NCI-H2029 treated with DMSO at 0.1 percent for 48 hours (cell line): ENCODE measurements at places on chromosomes 5 and 9.

DNA sequence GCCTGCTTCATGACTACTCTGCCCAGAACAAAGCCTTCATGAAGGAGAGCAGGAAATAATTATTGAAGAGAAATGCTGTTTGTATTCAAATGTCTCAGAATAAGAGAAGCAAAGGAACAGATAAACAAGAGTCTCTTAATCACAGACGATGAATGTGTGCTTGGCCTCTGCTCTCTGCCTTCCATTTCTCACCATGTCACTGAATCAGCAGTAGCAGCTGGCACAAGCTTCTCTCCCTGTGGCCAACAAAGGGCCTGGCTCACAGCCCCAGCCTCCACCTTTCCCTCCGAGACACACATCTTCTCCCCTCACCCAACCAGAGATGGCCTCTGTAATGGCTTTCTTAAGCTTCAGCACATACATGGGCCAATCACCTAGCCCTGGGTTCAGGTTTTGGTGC is 128.1 kb upstream of the SLIT3 start:
- peak; percentile 13 for DNase-seq

DNA sequence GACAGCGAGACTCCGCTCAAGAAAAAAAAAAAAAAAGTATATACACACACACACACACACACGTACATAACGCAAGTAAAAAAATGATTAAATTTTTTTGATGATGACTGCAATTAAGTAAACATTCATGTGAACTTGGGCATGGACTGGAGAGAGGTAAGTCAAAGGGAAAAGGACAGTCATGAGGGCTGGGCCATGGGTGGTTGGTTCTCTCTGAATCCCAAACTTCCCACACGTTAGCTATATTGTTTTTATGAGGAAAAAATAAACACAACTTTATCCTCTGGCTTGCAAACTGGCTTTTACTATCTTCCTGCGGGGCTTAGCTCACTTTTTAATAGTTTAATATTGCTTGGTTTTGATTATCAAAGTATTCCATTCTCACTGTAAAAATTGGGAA is 53.7 kb downstream of the GOLM1 start:
- no peak for DNase-seq

- DNase-seq: peak; percentile 57
Measured at GRCh38 chr5:74040811-74041491, 415.0 kb downstream of the ARHGEF28 start.

DNA sequence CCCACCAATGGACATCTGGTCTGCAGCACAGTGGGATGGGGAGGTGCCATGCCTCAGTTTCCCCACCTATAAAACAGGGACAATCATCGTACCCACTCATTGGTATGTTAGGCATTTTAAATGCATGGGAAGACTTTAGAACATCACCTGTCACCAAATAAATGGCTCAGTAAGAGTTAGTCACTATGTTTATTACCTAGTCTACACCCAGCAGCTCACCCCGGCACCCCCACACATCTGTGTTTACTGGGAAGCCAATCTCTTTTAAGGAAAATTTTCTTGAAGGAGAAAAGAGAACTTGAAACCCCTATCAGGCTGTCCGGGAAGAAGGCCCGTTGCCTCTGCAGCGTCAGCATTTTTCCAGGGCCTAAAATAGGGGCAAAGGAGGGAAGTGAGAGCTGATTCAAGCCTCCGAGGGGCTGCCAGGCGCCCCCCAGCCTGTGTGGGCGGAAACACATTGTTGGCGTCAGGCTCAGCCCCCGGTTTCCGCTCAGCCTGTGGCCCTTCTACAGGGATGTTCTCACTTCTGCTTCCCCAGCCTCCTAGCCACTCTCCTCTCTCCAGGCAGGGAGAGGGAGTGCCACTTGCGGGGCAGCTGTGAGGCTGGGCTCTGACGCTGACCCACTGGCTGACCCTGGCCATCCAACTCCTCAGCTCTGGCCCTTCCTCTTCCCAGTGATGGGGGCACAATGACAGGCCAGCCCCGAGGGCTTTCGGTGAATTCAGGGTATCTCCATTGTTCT is 4.6 kb downstream of the CSF1R start:
- no peak for DNase-seq

- no peak for DNase-seq
Measured at GRCh38 chr9:1057910-1058309, 7.8 kb downstream of the DMRT2 start.

DNA sequence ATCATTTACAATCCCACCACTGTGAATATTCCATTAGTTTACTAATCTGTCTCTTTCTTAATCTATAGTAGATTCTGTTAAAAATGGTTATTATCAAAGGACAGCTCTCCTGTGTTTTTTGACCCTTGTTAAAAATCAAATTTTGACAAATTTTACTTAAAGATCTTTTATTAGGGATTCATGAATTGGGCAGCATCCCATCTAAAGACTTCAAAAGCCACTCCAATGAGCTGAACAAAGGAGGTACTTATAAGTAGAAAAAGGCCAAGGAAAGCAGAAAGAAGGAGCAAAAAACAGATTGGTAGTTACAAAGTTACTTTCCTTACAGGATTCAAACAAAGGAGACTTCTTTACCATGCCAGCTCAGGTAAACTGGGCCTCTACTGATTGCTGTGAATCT is 44.5 kb upstream of the PTPDC1 start:
- no peak for DNase-seq

- DNase-seq: no peak
Measured at GRCh38 chr9:115442054-115442453, 324.1 kb upstream of the TNC start.

- DNase-seq: peak; percentile 21
Measured at GRCh38 chr5:149667084-149667828, 62.9 kb upstream of the PPARGC1B start.

DNA sequence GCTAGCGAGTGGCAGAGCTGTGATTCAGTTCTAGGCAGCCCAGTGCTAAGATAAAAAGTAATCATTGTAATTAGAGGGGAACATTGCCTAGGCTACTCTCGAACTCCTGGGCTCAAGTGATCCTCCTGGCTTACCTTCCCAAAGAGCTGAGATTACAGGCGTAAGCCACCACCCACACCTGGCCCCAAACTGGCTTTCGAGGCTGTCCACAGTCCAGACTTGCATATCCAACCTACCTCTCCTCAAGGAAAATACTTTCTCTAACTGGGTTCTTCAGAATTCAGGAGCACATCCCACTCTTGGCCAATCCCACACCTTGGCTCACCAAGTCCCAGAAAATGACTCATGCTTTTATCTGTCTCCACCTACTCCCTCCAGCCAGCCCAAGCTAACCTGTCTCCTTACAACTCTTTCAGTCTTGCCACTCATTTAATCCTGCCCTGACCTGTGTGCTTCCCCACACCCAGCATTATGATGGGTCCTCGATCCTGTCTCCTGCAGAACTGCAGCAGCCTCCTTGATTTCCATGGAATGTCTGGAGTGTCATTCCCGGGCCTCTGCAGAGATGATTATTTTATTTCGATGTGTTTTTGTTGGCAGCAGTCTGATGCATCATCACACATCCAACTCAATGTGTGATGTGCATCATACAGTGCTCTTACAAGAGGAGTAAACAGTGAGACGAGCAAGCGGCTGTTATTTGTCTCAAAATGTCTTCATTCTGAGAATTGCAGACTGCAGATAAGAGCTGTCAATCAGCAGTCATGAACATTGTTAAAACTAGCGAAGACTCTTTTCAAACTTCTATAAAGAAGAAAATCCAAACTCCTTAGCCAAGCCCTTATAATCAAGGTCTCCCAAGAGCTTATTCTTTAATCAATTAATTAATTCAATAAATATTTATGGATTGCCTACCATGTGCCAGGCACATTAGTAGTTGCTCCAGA is 167.3 kb downstream of the SEC61B start:
- DNase-seq: no peak

- no peak for DNase-seq
Measured at GRCh38 chr9:122086873-122087272, 6.2 kb downstream of the TTLL11 start.

DNA sequence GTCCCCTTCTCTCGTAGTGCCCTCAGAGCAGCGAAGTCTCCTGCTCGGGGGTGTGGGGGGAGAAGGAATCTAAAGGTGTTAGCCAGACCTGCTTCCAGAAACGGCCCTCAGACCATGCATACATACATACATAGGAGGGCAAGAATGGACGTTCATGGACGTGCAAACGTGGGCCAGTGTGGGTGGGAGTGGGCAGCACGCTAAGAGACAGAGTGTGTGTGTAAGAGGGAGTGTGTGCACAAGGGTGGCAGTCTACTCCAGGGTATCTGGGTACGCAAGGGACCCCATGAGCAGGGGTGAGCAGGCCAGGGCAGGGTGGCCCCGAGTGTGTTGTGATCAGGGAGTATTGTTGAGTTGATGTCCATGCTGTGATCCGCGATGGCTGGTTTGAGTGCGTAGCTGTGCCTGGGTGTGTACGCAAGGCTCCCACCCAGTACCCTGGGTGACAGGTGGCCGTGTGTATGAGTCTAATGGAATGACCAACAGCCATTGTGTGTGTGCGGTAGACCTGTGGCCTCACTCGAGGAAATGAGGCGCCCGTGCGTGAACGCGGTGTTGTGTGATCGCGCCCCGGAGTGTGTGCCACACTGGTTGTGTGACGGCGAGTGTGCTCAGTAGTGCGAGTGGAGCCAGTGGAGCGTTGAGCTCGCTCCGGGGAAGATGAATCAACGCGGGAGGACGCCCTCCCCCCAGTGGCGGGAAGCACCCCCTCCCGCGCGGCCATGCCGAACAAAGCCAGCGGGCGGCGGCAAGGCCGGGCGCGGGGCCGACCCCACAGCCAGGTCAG is 826 bp downstream of the GPRIN1 start:
- no peak for DNase-seq

DNA sequence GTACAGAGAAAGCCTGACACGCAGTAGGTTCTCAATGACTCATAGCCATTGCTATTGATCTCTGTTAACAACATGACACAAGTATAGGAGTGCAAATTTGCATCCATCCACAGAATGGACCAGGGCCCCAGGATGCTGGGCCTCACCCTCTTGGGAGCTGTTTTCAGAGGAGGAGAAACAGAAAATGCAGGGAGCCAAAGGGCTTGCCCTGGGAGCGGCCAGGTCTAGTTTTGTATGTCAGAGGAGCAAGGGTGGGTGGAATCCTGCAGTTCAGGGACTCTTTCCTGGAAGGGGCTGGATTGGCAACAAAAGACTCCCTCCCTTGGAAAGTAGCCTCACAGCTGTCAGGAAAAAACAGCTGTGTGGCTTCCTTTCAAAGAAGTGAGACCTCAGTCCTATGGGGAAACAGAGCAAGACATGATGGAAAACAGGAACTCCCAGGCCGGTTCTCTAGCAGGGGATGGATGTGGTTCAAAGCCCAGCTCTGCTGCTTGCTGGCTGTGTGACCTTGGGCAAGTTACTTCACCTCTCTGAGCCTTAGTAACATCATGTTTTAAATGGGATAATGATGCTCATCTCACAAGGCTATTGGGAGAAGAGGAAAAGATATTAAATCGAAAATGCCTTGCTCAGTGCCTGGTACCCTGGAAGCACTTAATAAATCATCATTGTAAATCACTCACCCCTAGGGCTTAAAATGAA is 50.5 kb upstream of the SH3PXD2B start:
- no peak for DNase-seq

GRCh38 chr5:7473668-7474215 is 77.8 kb downstream of the ADCY2 start:
- DNase-seq: no peak

GRCh38 chr9:36924757-36925432 is 109.2 kb downstream of the PAX5 start:
- DNase-seq: no peak

DNA sequence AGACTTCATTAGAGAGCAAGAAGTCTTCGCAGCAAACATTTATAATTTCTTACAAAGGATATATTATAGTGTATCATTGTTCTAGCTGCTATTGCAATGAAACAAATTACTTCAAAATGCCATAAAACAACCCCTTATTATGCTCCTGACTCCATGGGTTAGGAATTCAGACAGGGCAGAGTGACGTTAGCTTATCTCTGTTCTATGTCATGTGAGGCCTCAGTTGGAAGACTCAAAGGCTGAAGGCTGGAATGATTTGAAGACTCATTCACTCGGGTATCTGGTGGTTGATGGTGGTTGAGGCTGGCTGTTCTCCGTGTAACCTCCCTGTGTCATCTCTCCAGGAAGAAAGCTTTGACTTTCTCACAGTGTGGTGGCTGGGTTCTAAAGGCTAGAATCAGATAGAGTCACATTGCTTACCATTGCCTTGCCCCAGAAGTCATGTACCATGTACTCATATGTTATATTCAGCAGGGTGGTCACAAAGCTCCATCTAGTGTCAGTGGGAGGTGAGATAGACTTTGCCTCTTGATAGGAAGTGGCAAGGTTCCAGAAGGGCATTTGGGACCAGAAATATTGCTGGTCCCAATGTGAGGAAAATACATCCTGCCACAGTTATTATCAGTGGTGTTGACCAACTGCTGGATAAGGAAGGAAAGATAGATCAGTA is 226.9 kb downstream of the TMEM38B start:
- DNase-seq: no peak

DNA sequence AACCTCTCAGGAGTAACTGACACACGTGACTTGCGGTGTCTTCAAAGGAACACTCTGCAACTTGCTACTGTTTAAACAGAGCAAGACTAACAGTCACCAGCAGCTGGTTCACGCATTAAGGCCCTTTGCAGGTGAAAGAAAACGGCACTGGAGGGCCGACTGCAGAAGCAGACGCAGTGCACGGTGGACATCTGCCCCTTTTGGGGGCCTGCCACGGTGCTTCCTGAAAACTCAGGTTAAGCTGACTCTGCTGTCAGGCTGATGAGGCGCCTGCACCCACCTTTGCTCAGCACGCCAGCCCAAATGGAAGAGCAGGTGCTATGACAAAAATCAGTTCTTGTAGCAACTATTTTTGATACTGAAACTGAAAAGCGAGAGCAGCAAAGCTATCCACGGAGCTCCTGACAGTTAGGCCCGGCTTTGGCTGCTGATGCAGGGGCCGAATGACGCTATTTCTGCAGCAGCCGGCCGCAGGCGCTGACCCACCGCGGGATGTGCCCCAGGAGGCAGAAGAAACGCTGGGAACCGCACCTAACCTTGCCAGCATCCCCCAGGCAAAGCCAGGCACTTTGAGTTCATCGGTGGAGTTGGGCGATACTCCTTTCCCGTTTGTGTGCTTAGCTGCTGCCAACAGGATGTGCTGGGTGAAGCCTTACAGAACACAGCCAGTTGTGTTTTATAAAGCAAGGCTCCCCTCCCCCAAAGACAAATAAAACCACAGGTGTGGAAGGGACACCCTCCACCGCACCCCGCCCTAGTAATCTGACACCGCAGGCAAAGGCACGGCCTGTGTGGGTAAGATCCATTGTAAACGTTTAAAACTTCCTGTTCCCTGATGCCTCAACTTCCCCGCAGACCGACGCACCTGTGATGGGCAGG is 21.1 kb upstream of the TERT start:
- peak; percentile 90 for DNase-seq

- peak; percentile 38 for DNase-seq
Measured at GRCh38 chr5:50667653-50668595, 1.5 kb downstream of the PARP8 start.

DNA sequence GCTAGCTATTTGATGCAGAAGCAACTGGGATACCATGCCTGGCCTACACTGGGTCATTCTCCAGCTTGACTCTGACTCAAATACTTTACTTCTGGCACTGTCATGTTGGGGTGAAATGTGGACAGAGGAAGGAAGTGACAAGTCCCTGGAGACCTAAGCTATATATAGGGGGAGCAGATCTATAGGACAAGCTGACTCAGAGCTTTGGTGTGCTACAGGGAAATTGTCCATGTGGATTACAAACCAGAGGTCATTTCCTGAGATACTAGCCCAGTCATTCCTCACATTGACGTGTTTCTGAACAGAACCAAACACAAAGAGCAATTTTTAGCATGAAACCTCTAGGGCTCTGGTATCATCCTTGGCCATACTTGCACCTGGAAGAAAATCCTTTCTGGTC is 531.6 kb upstream of the CLINT1 start:
- DNase-seq: no peak
